ENCODE measurements at places on chromosomes 7 and 10. TPM values are rescaled to one million over a fixed set of nuclear protein-coding genes. Genes with fewer than 3 reads are reported as not detected.

The VSIR gene
- total RNA-seq, result 14.8 TPM

The IQUB gene
- 1.3 TPM for total RNA-seq

The ETV1 gene
- 2.6 TPM for total RNA-seq

- DNase-seq, result peak; percentile 13
- H3K27ac ChIP-seq, result no peak overlapping the region
These were observed 25.6 kb upstream of the CRTAC1 start for GRCh38 chr10:98055841-98056516.

DNA sequence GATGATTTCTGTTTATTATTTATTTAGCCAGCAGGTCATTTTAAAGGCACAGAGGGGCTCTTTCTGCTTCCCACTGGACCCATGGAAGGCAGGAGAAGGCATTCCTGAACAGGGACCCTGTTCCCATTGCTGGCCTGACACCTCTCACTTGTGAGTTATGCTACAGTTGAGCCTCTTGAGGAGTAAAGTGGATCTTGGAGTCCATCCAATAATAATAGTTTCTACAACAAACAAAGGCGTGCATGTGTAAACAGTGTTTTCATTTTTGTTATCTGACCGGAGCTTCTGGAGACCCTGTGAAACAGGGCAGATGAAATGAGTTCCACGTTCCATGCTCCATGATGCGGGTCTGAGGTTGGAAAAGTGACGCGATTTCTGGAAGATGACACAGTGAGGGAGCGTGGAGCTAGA, 127.3 kb upstream of the HABP2 start:
- no peaks in the 10 kb centered on the region for H3K36me3 ChIP-seq
- no peak overlapping the region for H3K4me3 ChIP-seq
- peak overlapping the region; percentile 25 for H3K27ac ChIP-seq
- DNase-seq, result peak; percentile 35
- no peaks in the 10 kb centered on the region for H3K27me3 ChIP-seq

DNA sequence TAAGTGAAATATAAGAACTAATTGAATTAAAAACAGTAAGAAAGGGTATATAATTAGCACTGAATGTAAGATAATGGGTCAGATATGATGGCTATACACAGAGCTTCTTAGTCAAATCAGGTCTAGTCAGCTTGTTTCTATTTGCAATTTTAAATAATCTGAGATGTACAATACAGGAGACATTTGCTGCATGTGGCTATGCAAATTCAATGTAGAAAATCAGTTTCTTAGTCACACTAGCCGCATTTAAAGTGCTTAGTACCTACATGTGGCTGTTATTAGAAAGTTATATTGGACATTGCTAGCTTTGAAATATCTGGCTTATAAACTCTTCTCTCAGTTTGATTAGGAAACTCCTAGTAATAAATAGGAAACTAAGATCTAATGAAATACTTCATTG, 25.3 kb downstream of the CCDC7 start:
- no peaks in the 10 kb centered on the region for H3K36me3 ChIP-seq
- H3K4me3 ChIP-seq, result no peak overlapping the region

DNA sequence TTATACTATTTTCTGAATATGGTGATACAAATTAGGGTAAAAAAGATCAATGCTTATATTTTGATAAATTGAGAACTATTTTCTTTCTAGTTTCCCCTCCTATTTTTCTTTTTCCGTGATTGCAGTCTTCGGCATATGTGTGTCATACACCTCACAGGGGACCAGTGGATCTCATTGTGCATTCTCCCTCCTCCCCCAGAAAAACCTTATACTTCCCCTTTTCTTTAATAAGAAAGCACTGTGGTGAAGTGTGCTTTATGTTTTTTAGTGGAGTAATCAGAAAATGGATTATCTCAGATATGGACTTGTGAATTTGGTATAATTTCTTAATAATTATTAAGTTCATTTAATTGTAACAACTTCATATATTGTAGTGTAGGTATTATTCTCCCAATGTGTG, 72.8 kb downstream of the BICC1 start:
- H3K36me3 ChIP-seq, result no peaks in the 10 kb centered on the region
- H3K27me3 ChIP-seq, result no peaks in the 10 kb centered on the region
- no peak overlapping the region for H3K4me3 ChIP-seq

DNA sequence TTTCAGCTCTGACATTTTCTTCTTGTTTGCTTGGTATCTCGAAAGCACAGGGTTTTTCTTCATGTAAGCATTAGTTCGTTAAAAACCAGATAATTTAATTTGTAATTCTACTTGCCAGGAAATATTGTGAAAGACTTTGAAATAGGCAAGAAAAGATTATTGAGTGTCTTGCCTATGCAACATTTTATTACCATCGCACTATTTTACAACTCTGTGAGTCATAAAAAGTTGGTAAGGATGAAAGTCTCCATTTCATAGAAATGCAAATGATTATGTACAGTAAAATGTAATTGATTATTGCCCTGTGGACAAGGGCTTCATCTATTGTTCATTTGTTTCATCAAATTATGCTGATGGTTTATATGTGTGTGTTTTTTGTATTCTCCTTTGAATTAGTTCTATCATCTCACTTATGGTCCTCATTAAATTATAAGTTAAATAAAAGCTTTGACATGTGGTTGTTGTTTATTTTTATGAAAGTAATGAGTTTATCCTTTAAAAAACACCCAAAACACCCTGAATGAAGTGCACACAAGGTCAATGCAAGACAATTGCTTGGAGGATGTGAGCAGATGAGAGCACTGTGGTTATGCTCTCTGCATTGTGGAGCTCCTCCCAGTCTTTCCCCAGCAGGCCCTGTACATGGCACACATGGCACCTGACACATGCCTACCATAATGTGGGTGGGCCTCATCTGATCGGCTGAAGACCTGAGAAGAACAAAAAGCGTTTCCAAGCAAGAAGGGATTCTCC, 230.8 kb downstream of the CXCL12 start:
- H3K27ac ChIP-seq, result no peak overlapping the region
- H3K4me1 ChIP-seq, result no peaks in the 10 kb centered on the region
- no peak overlapping the region for H3K4me3 ChIP-seq
- no peak for DNase-seq

GRCh38 chr7:135774284-135774683, 25.7 kb upstream of the FAM180A start:
- peak; percentile 26 for DNase-seq
- H3K4me1 ChIP-seq, result peaks cover 14% of the 10 kb centered on the region
- no peaks in the 10 kb centered on the region for H3K36me3 ChIP-seq

Measured in body of pancreas (tissue), 4 donors.